Uterus (tissue), 4 donors: ENCODE measurements at places on chromosomes 3 and 15.
A peak's percentile ranks its signal among the peaks of the same experiment; 100 is the strongest.

DNA sequence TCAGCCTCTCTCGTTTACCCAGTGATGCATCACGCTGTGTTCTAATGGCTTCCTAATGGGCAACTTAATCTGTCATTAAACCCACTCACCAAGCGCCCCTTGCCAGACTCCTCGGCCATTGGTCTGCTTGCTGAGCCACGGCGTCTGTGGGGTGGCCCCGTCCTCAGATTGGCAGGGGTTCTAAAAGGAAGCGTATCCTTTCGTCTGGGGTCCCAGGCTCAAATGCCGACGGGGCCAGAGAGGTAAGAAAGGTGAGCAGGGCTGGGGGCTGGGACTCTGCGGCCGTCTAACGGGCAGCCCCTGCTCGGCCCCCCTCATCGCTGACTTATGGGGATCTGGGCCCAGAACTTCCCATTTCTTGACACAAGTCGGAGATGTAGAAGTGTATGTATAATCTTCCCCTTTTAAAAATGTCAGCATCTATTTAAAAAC, 315.1 kb upstream of the PROK2 start:
- peak overlapping the region; percentile 30 for H3K4me3 ChIP-seq
- H3K4me1 ChIP-seq, result no peaks in the 10 kb centered on the region
- H3K27ac ChIP-seq, result peak overlapping the region; percentile 17
- H3K36me3 ChIP-seq, result no peaks in the 10 kb centered on the region
- H3K27me3 ChIP-seq, result no peaks in the 10 kb centered on the region

DNA sequence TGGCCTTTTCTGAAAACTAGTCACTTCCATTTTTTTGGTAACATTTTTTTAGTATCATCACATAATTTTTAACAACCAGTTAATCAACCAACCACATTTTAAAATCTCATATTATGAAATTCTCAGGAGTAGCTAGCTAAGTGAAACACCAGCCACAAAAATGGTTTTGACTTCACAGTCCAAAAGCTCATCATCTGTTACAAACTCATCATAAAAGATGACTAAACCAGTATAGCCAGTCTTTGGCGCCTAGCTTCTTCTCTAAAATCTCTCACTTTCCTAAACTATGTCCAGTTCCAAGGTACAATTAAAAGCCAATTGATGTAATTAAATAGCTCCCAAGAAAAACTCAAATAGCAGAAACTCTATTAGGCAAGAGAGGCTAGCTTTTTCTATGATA, 88.2 kb upstream of the ZNF385D start:
- H3K36me3 ChIP-seq, result no peaks in the 10 kb centered on the region
- no peaks in the 10 kb centered on the region for H3K4me1 ChIP-seq
- H3K4me3 ChIP-seq, result no peak overlapping the region
- DNase-seq, result no peak
- no peak overlapping the region for H3K27ac ChIP-seq

DNA sequence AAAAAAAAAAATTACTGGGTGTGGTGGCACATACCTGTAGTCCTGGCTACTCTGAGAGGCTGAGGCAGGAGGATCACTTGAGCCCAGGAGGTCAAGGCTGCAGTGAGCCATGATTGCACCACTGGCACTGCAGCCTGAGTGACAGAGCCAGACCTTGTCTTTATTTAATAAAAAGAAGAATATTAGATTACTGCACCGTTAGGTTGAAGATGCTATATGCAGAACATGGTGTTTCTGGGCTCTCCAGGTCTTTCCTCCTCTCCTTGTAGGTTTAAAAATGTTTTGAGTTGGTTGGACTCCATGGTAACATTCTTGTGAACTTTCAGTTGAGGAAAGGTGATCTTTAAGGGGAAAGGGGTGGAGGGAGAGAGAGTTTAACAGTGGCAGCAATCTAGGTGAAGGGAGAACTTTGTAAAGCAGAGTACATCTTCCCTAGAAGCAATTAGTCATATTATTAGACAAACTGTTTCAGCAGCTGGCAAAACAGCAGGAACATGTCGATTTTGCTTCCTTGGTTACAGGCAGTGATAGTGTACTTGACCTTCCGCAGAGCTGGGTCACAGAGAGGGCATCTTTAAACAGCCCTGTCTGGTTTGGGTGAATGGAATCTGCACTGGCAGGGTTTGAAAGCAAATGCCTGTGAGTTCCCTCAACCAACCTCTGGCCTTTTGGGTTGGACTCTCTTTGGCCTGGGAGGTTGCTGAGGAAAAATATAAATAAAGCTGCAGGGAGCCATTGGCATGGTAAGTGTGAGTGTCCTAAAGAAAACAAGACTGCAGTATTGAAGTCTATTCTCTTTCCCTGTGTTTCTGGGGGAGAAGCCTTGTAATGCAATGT, 42.8 kb downstream of the NR2C2 start:
- H3K27ac ChIP-seq, result no peak overlapping the region
- H3K4me1 ChIP-seq, result no peaks in the 10 kb centered on the region
- no peaks in the 10 kb centered on the region for H3K36me3 ChIP-seq
- H3K4me3 ChIP-seq, result no peak overlapping the region

DNA sequence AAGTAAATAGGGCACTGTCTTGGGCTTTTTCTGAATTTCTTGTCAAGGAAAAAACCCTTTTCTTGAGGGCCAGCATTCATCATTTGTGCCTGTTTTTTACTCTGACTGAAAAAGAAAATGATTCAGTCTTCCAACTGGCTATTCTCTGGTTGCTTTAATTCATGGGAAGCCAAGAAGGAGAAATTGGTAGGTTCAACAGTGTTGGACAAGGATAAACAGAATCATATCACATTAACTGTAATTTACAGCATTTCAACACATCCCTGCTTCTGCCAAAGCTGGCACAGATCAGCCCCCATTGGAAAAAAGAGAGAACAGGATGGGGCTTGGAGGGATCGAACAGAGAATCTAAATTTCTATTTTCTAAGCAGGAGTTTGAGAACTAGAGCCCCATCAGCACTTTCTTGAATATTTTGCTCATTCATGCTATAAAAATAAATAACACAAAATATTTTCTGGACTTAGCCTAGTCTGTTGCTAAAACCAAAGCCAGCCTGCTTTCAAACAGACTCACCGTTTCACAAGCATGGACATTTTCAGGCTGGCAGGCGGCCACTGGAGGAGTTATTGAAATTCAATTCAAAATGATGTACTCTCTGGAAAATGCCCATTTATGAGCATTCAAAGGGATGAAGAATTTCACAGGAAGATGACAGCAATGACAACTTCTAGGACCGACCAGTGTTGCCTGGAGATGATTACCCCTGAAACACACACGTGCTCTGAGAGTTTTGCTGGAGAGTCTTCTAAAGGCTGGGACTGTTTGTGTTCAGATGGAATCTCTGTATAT, 181.2 kb downstream of the WNT5A start:
- peak; percentile 52 for DNase-seq
- H3K4me1 ChIP-seq, result no peaks in the 10 kb centered on the region
- H3K27me3 ChIP-seq, result no peaks in the 10 kb centered on the region
- H3K27ac ChIP-seq, result peak overlapping the region; percentile 19
- H3K4me3 ChIP-seq, result no peak overlapping the region

DNA sequence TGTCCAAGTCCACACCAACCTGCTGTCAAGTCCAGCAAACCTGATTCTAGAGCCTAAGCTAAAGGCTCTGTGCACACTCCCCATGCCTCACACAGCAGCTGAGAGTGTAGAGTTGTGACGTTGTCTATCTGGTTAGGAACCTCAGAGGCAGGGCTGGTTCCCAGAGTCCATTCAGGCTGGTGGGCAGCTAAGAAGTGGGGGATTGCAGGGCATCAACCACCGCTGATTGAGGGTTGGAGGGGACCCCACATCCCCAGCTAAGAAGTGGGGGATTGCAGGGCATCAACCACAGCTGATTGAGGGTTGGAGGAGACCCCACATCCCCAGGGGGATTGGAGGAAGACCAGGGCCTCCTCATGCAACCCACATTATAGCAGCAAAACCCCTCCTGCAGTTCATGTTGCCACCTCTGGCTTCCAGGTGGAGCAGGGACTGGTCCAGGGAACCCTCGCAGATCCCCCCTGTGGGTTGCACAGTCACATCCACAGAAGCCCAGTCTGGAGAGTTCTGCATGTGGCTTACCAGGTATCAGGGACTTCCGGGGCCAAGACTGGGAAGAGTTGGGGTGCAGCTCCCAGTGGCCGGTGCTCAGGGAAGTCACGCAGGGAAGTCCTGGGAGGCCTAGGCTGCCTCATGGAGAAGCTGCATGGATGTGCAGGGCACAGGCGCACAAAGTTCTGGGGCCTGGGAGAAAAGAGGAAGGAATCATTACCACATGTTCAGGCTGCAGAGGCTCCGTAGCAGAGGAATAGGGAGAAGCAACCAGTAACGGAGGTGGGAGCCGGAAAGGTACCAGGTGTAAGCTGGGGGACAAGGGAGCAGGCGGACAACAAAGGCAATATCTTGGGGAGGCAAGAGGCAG, 71.4 kb upstream of the PCSK6 start:
- no peaks in the 10 kb centered on the region for H3K27me3 ChIP-seq
- DNase-seq, result no peak
- H3K4me1 ChIP-seq, result no peaks in the 10 kb centered on the region
- no peak overlapping the region for H3K4me3 ChIP-seq
- H3K36me3 ChIP-seq, result no peaks in the 10 kb centered on the region

DNA sequence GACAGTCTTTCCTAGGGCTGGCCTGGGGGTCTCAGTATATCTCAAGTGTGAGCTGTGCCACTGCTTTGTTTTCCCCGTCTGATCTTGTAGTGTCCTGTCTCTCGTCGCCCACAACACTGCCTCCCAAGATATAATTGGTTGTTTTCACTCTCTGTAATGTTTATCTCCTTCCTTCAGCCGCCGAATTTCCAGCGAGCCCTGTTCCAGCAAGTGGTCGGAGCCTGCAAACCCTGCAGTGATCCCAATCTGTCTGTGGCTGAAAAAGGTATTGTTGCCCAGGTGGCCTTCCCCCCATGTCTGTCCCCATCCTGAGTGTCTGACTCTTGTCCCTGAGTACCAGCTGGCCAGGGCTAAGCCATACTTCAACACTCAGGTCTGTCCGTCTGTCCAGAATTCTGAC, 9.5 kb upstream of the MANF start:
- H3K4me3 ChIP-seq, result no peak overlapping the region
- H3K27ac ChIP-seq, result no peak overlapping the region
- H3K4me1 ChIP-seq, result no peaks in the 10 kb centered on the region
